ENCODE measurements at places on chromosomes 16 and 17.
A peak's percentile ranks its signal among the peaks of the same experiment; 100 is the strongest.

DNA sequence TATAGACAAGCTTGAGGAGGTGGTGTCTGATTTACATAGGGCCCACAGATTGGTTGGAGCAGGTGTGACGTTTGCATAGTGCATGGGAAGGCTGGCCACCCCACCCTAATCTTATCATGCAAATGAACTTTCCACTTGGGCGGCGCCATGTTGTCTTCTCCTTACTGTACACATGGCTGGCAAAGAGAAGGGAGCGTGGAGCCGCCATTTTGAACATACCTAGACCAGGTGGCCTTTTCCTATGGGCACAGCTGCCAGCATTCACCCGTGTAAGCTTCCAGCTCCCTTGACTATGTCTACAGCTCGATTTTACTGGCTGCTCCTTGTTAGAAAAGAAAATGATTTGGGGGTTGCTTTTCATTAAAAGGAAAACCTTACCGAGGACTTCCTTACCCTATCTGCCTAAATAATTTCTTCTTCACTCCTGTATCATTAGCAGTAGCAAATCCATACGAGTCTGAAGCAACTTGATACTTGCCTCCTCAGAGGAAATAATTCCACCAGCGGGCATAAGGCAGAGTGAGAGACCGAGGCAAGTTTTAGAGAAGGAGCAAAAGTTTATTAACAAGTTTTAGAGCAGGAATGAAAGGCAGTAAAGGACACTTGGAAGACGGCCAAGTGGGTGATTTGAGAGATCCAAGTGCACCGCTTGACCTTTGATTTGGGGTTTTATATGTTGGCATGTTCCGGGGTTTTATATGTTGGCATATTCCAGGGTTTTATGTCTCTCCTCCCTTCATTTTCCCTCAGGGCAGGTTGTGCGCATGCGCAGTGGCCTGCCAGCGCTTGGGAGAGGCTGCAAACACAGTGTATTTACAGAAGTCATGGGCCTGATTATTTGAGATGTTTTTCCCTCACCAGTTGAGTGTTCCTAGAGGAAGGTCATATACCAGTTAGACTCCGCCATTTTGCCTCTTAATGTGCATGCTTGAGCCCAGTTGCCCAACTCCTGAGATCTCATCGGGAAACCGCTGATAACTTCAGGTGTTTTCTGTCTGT, 65.7 kb downstream of the MARF1 start:
- DNase-seq = peak; percentile 77

- DNase-seq = no peak
Measured at GRCh38 chr16:79564671-79565107, 35.8 kb downstream of the MAF start.

DNA sequence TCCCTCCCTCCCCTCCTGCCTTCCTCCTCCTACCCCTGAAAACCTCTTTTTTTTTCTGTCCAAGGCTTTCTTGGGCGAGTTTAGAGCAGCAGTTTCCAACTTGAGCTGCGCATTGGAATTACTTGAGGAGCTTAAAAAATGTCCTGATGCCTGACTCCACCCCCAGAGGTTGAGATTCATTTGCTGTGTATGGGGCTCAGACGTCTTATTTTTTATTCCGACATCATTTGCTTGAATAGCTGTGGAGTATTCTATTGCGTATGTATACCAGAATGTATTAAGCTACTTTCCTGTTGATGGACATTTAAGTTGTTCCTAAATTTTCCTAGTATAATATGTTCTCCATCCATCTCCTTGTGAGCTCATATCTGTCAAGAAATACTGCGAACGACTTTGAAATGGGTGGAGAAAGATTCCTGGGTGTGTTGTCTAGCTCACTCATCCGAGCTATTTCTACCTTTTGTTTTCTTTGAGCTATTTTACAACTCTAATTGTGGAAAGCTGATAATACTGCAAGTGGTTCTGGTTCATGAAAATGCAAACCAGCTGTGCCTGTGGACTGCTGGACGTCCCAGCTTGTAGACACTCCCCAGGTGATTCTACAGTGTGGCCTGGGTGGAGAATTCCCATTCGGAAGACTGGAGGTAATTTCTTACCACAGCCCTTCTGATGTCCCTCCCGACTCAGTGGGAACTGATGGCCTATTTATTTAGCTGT, 40.5 kb downstream of the CMIP start:
- no peak for DNase-seq

DNA sequence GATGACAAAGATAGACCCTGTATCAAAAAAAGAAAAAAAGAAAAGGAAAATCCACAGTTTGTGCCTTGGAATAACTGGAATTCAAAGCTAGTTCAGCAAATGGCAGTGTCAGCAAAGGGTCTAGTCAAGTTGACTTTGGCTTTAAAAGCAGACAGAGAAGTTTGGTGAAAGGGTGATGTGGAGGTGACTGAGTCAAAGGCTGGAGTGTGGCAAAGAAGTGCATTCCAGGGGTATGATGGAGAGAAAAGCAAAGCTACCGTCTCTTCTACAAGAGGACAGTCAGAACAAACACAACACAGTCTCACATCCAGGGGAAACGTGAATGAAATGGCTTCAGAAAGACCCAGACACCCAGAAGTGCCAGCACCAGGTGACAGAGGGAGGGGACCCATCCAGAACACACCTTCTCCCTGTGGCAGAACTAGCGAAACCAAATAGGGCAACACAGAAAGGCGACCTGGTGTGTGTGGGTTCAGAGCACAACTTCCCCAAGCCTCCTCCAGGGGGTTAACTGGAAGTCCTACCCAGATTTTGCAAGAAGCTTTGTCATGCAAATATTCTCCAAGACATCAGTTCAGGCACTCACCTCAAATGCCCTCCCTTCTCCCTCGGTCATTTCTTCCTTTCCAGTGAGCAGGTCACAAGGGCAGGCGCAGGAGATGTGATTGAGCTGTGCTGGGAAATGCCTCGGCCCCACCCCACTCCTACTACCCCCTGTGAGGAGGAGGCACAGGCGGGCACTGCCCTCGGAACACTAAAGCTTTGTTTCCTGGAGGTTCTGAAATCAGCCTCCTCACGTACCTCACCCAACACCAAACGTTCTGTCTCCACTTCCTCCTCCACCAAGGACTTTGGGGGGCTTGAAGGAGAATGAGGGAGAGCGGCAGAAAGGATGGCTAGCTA, 481.9 kb downstream of the SOX9 start:
- peak; percentile 5 for DNase-seq

DNA sequence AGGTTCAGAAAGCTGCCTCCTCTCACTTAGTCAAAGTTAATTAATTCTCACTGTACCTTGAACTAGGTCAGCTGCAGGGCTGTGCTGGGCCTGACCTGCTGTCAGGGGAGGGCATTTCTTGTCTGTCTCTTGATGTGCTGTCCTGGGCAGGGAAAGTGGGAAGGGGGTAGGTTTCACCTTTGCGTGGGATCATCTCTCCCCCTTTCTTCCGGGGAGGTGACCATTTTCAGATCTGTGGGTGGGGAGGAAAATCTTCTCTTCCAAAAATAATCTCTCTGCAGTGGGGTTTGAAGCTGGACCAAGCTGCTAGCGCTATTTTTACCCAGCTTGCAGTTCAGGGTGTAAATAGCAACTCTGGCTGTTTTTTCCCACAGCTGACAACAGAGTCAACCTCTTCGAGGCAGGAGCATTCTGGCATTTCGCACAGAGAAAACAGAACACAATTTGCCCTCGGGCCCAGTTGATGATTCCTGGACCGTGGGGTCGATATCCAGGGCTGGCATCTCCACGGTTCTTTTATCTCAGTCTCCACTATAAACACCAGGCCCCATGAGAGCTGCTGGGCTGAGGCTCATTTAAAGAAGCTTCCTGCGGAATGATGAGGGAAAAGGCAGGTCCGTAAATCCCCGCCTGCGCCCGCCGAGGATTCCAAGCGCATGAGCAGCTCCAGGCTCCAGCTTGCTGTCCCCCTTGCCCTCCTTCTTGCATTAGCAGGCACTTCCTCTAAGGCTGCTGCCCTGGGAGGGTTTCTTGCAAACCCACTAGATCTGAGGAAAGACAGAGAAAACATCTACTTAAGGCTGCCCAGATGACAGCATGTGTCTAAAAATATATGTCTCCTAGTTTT, 93.9 kb downstream of the YPEL2 start:
- DNase-seq = no peak

- DNase-seq = no peak
Measured at GRCh38 chr17:39601758-39602532, 5.8 kb downstream of the NEUROD2 start.

DNA sequence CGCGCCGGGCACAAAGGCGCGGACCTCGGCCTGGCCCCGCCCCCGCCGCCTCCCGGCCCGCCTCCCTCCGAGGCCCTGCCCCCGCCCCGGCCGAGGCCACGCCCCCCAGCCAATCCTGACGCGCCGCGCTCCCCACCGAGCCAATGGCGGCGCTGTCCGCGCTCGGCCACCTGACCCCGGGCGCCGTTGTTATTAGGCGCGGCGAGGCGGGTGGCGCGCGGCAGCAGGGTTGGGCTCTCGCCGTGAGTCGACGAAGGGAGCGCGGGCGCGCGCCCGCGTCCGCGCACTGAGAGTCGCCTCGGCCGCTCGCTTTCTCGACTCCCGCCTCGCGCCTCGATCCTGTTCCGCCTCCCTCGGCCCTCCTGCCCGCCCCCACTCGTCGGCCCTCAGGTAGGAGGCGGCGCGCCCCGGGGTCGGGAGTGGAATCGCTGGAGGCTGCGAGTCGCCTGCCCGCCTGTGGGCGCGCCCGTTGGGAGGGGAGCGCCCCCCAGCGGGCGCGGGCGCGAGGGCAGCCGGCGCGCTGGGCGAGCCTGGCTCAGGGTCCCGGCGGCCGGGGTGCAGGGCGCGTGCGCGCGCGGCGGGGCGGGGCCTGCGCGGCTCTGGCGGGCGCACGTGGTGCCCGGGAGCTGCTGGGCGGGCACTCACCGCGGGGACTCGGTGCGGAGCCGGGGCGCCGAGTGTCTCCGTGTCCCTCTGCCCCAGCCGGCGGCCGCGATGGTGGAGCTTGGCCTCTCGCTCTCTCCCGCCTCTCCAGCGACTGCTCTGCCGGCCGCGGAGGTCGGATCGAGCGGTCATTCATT, 405 bp upstream of the CBLN1 start:
- no peak for DNase-seq

DNA sequence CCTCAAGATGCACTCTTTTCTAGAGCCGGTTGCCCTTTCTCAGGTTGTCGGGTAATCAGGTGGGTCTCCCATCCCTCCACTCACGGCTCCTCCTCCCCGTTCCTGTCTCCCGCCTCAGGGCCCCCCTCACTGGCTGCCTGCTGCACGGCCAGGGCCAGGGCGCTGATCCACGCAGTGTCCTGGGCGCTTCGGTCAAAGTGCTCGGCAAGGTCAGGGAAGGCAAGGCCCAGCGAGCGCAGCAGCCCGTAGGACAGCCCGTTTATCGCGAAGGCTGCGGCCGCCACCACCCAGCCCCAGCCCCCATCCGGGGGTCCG, 753 bp downstream of the SLC16A11 start:
- DNase-seq = no peak

- DNase-seq = peak; percentile 24
Measured at GRCh38 chr16:47036201-47036600, 62.7 kb upstream of the DNAJA2 start.

DNA sequence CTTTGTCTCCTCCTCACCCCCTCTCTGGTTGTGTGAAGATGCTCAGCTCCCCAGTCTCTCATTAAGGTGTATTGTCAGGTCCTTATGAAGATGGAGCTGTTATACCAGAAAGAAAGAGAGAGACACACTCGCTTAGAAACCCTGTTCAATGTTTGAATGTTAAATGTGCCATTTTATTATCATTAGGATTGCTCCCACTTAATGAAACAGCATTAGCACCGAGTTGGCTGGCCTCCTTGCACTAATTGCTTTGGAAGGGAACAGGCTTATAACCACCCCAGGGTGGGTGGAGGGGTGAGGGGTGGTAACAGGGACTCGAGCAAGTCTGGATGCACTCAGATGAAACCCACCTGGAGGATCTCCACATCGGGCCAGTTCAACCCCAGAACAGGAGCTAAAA, 14.4 kb downstream of the PIPOX start:
- DNase-seq = no peak

GRCh38 chr17:44786551-44787081, 27.8 kb downstream of the ADAM11 start:
- no peak for DNase-seq

GRCh38 chr17:80891397-80892018, 100.1 kb upstream of the CHMP6 start:
- no peak for DNase-seq

DNA sequence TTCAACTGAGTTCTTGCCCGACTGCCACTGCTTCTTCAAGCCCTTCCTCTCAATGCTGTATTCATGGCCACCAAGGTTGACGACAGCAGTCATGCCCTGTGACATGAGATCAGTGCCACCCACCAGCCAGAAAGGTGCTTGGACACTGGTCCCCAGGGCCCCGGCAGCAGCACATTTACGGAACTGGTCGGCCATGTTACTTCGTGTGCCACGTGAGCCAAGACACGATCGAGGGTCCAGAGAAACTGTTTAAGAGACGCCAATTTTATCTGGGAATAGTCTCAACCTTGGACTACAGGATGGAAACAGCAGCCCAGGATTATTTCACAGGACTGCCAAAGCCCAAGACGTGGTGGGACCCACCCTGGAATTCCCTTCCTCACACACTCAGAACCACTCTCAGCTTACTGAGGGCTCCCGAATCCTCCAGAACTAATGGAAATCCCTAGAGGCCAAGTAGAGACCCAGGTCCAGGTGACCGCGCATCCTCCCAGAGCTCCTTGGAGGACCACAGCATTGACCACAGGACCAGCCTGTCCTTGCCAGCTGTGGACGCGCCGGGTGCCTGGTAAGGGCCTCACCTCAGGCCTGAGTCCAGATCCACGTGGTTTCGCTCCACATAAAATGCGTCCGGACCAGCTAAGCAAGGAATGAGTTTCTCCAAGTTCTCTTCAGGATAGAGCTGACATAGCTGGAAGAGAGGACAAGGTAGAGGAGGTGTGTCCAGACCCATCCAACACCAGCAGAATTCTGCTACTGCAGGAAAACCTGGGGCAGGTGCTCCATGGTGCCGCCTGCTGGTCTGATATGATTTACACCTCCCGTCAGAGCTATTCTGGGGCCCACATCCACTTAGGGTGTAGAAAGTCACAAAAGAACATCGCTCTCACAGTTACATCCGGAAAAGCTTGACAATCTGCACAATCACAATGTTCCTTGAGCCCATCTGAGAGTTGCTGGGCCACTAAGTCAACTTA, 28.2 kb downstream of the MAP1LC3B start:
- DNase-seq = peak; percentile 32

DNA sequence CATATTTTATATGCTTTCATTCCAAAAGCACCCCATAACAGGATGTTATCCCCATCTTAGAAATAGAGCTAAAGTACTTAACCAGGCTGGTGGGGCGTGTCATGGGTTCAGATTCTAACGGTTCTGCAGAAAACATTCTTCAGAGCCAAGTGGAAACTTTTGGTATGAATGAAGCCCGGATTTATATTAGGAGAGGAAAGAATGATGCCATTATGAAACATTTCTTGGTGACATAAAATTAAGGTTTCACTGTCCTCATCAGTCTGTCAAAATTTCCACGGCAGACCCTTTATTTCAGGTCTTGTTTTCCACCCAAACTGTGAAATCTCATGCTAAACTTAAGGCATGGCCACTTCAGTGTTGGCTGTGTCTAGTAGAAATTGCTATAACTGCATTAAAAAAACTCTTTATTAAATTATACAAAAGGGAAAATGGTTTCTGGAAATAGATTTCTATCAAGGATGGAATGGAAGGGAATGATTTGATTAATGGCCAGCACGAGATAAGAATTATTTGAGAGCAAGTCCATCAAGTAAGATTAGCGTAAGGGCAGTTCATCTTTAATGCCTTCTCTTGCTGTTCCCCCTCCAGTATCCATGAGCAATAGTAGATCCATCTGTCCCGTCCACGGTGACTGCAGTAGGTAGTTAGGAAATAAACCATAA, 11.7 kb downstream of the PRKCA start:
- DNase-seq = no peak

- no peak for DNase-seq
Measured at GRCh38 chr16:23959752-23960072, 123.9 kb downstream of the PRKCB start.

GRCh38 chr16:19696328-19696727, 21.7 kb downstream of the KNOP1 start:
- DNase-seq = no peak

All from NAMALWA (cell line).